Left ventricle myocardium inferior (tissue), 1 donor: ENCODE measurements at places on chromosomes 3 and 15.

DNA sequence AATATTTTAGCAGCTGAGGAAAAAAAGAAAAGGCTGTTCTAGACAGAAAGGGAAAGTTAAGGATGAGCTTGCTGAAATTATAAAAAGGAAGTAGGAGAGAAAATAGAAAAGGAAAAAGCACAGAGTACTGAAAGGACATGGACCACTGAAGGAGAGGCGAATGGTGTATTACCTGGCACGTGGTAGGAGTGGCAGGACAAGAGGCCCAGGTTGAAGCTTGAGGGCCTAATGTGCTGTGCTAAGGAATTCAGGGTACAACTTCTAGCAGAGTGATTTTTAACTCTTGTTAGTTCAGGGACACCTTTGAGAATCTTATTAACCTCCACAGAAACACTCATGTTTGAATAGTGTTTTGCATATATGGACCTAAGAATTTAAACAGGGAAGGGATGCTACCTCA lies 60.0 kb upstream of the CRTC3 start:
- DNase-seq = no peak

DNA sequence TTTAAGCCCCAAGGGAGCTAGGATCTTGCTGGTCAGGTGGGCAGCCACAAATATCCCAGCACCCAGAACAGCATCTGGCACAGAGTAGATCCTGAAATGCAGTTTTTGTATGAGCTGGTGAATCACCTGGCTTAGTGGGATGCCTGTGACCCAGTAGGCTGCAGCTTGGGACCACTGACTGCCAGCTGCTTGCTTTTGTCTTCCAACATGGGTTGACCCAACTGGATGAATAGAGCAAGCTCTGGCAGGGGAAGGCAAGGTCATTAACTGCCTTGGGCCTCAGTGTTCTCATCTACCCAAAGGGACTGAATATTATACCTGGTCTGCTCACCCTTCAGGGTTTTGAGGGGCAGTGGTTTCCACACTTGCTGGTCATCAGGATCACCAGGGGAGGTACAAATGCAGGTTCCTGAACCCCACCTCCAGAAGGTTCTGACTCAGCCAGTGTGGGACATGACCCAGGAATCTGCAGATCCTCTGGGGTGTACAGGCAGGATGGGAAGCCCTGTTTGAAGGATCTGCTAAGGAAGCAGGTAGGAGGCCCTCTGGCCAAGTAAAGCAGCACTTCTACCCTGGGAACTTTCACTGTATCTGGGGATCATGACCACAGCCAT lies 55.4 kb downstream of the ITGA11 start:
- DNase-seq = no peak

DNA sequence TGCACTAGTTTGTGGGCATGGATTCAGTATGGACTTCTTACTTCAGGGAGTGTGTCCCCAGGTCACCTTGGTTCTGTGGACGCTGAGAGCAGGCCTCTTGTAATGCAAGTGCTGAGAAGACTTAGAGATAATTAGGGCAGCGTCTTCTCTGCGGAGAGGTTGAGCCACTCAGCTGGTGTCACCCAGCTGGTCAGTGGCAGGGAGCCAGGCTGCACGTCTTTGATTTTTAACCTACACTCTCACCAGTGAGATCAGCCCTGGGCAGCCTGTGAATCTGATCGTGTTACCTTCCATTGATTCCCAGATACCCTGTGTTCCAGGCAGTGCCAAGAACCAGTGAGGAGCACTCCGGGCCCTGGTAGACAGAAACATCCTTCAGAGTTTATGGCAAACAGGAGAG lies 92.6 kb downstream of the SLCO3A1 start:
- DNase-seq = no peak

- DNase-seq = no peak
These were observed 33.5 kb downstream of the UMPS start for GRCh38 chr3:124763644-124764358.

DNA sequence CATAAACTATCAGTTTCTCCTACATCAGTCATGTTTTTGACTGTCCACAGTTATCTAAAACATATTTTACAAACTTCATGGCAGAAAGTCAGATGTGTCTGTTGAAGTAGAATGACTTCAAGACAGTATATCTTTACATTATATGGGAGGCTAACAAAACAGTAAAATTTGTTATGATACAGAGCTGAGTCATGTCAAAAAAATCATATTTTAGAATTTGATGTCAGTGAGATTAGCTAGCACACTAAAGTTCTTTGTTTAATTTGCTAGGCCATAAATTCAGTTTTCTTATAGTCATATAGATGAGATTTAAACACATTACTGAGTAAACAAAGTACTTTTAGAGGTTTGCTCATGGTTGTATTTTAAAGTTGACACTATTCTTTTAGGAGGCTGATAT lies 80.3 kb upstream of the IGSF10 start:
- DNase-seq = no peak

DNA sequence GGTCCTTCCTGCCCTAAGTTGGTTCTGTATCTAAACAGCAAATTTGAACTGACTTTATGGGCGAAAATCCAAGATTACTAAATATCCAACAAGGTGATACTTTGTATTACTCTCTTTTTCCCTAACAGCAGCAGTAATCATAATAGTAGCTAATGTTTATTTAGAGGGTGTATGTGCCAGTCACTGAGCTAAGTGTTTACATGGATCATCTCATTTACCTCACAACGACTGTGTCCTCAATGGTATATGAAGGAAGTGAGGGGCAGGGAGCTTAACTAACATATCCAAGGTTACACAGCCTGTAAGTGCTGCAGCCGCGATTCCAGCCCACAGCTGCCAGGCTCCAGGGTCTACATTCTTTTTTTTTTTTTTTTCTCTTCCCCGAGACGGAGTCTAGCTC lies 10.3 kb upstream of the LRRC34 start:
- DNase-seq = no peak
